ENCODE measurements at places on chromosomes 3 and 15.

GRCh38 chr15:71294251-71294910 lies 179.1 kb downstream of the THSD4 start:
- no peak for DNase-seq

GRCh38 chr15:90009301-90010022 lies 8.3 kb downstream of the ZNF710 start:
- DNase-seq, result no peak

DNA sequence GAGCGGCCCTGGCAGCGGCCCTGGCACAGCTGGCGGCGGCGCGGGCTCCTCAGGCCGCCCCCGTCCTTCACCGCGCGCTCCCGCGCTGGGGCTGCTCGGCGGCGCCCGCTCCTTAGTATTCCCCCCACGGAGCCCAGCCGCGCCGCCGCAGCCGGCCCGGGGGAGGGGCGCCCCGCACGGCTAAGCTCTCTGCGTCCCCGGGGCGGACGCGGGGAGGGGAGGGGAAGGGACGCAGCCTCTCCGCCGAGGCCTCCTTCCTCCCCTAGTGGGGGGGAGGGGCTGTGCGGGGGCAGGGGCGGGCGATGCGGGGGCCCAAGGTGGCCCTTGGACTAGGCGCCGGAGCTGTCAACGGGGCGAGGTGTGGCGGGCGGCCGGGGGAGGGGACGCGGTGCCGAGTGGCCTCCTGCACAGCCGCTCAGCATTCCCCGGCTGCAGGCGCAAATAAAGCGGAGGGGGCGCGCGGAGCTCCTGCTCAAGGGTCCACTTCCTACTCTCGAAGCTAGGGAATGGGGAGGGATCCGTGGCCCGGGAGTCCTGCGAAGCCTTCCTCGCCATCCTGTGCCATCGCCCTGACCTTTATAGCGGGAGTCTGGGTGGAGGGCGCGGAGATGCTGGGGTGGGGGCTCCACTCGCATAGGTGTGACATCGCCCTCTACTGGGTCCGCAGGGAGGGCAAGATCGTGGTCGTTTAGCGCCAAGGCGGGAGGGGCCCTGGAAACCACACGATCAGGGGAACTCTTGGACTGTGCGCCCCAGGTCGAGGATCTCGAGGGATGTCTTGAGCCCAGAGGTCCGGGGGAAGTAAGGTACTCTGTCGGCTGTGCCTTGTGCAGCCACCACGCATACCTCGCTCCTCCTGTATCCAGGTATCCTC lies 22.2 kb downstream of the EPHB3 start:
- DNase-seq, result no peak

GRCh38 chr3:152021951-152022461 lies 148.6 kb downstream of the SUCNR1 start:
- no peak for DNase-seq

DNA sequence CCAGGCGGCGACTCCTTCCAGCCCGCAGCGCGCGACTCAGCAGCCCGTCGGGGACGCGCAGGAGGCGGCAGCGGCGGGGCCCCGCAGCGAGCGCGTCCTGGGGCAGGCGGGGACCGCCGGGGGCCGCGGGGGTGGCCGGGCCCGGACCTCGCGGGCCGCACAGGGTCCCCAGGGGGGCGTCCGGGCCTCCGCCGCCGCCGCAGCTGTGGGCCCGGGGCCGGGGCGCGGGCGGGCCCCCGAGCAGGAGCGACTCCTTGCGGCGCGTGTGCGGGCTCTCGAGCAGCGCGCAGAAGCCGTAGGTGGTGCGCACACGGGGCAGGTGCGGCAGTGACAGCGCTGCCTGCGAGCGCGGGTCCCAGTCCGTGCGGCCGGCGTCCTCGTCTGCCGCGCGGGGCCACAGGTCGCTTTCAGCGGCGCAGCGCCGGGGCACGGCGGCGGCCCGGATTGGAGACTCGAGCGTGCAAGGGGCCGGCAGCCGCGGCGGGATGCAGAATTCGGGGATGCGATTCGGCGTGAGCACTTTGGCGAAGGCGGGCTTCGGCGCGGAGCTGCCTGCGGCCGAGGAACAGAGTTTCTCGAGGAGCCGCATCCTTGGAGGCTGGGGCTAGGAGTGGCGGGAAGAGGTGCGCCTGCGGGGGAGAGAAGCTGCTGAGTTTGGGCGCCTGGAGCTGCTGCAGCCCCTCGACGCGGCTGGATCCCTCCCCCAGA lies 535 bp downstream of the C2CD4B start:
- no peak for DNase-seq
